ENCODE measurements at places on chromosomes 6 and 20.
A peak's percentile ranks its signal among the peaks of the same experiment; 100 is the strongest.

DNA sequence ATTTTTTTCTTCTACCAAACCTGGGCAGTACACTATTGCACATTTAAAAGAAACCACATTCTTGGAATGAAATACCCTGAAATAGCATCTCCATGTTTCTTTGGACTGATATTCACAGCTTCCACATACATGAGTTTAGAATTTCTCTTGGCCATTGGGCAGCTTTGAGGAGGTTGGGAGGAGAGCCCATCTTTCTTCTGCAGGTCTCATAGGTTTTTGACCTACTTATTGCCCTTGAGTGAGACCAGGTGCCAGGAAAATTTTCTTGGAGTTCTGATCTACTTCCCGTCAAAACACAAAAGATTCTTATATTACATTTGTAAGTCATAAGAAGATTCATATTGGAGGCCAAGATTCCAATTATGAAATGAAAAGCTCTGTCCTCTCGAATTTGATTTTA lies 212.0 kb downstream of the IBTK start:
- DNase-seq: no peak

DNA sequence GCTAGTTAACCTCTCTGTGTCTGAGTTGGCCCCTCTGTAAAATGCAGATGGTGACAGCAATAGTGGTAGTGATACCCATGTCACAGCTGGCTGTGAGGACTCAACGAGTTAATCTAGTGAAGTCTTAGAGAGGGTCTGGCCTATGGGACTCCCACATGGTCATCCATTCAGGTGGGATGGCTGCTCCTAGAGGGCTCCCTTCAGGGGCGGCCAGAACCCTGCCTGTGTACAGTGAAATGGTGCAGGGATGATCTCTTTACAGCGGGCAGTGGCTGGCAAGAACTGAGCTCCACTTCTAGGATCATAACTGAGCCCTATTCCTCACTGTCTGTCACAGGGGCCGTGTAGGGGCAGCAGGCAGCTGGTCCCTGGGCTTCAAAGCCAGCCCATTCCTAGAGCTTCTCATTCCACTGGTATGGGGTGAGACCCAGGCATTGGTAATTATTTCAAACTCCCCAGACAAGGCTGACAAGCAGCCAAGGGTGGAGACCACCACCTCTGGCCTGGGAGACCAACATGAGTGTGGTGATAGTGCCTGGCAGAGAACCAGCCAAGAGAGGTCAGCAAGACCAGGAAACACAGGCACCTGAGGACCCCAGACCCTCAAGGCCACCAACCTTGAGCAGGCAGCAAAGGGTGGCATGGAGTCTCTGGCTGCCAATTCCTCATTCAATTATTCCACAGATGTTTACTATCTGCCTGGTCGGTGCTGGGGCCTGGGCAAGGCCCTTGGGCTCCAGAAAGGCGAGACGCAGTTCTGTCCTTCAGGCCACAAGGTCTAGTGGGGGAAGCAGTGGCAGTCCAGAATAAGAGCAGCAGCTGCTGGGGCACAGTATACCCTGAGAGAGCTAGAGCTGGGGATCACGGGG lies 103.4 kb downstream of the MRPL14 start:
- DNase-seq: no peak

- no peak for DNase-seq
Observed at GRCh38 chr6:25122622-25123237, 156.4 kb upstream of the CARMIL1 start.

DNA sequence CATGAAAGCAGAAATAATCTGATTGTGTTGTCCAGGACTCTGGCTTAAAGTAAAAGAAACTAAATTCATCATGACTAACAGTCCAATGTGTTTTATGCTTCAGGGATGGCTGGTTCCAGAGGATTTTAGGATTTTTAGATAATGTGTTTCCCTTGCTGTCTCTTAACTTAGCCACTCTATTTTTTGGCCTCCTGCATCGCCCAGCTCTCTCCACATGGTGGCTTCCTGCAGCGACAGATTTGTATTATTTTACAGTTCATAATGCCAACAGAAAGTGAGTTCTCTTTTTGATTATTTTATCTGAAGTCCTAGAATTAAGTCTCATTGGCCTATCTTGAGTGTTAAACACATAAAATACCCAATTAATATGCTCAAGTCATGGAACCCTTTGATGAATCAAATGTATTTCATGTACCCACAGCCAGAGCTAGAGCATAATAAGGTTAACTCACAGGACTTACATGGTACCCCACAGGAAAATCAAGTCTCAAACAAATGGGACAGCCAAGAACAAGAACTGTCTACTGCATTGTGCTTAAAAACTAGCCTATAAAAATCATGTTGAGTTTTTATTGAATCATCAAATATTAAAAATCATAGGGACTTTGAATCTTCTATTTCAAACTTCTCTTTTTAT lies 582.5 kb downstream of the DOK5 start:
- DNase-seq: no peak

DNA sequence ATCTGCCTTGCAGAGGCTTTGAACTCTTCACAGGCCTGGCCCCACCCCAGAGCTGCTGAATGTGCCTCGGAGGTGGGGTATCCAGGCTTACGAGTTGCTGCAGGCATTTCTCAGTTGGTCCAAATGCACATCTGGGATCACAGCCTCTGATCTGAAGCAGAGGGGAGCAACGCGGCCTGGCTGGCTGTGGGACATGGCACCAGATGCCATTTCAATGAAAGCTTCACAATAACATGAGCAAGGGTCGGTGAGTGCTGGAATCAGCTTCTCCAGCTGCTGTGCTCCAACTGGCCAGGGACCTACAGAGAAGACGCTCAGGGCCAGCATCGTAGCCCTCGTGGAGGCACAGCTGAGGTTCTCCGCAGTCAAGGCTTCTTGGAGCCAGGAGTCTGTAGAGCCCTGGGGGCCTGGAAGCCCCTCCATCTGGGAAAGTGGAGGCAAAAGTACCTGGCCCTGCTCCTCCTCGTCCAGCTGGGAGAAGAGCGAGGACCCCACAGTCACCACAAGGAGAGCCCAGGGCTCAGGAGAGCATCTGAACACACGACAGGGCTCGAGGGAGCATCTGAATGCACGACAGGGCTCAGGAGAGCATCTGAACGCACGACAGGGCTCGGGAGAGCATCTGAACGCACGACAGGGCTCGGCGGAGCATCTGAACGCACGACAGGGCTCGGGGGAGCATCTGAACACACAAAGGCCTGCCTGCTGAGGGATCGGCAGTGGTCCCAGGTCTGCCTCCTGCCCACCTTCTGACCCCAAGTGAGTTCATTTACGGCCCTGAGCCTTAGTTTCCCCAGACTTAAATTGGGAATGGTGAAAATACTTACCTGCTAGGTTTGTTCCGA lies 165.2 kb downstream of the DLL1 start:
- DNase-seq: no peak

DNA sequence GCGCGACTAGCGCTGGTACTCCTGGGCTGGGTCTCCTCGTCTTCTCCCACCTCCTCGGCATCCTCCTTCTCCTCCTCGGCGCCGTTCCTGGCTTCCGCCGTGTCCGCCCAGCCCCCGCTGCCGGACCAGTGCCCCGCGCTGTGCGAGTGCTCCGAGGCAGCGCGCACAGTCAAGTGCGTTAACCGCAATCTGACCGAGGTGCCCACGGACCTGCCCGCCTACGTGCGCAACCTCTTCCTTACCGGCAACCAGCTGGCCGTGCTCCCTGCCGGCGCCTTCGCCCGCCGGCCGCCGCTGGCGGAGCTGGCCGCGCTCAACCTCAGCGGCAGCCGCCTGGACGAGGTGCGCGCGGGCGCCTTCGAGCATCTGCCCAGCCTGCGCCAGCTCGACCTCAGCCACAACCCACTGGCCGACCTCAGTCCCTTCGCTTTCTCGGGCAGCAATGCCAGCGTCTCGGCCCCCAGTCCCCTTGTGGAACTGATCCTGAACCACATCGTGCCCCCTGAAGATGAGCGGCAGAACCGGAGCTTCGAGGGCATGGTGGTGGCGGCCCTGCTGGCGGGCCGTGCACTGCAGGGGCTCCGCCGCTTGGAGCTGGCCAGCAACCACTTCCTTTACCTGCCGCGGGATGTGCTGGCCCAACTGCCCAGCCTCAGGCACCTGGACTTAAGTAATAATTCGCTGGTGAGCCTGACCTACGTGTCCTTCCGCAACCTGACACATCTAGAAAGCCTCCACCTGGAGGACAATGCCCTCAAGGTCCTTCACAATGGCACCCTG lies 1.6 kb downstream of the TPBG start:
- no peak for DNase-seq

DNA sequence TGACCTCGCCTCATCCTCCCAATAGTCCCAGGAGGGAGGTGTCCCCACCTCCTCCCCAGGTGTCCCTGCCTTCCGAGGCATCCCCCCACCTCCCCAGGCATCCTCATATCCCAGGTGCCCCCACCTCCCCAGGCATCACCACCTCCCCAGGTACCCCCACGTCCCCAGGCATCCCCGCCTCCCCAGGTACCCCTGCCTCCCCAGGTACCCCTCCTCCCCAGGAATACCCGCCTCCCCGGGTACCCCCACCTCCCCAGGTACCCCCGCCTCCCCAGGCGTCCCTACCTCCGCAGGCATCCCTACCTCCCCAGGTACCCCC lies 198.9 kb downstream of the SYNDIG1 start:
- DNase-seq: no peak

DNA sequence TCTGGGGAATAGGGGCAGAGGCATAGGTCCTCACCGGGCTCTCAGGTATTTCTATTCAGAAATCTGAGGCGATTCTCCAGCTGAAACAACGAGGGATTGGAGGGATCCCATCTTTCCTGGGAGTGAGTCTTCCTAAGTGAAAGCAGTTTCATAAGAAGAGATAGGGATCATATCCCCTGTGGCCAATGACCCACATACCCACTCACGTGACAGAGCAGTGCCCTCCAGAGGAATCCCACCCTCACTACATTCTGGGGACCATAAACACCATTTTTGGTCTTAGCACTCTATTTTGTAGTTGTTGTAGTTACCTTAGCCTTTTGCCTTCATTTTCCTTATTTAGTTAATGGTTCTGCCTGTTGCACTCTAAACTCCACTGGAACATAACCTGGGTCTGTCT lies 121.1 kb downstream of the GPR63 start:
- no peak for DNase-seq

GRCh38 chr20:48921168-48921882 lies at the start of gene ARFGEF2:
Gene ARFGEF2, plus strand, starts transcription at chr20:48921711. Its CDS starts 179 bp downstream, at chr20:48921890.
- DNase-seq: peak; percentile 83

DNA sequence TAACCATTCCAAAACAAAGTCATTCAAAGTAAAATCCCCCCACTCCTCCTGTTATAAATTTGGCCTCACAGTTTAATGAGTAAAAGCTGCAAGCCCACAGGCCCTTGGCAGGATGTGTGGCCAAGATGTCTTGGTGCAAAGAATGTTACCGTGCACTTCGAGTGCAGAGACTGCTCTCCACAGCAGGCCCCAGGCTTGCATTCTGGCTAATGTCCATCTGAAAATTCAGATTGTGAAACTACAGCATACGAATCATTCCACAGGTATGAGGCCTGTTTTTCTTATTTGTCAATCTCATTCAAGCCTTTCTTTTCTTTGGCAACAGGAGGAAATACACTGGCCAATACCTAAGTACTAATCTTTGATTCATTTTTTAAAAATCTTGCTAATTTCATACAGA lies 7.1 kb downstream of the RPS6KA2 start:
- DNase-seq: no peak

- no peak for DNase-seq
Observed at GRCh38 chr6:115891111-115891669, 169.5 kb downstream of the FRK start.

DNA sequence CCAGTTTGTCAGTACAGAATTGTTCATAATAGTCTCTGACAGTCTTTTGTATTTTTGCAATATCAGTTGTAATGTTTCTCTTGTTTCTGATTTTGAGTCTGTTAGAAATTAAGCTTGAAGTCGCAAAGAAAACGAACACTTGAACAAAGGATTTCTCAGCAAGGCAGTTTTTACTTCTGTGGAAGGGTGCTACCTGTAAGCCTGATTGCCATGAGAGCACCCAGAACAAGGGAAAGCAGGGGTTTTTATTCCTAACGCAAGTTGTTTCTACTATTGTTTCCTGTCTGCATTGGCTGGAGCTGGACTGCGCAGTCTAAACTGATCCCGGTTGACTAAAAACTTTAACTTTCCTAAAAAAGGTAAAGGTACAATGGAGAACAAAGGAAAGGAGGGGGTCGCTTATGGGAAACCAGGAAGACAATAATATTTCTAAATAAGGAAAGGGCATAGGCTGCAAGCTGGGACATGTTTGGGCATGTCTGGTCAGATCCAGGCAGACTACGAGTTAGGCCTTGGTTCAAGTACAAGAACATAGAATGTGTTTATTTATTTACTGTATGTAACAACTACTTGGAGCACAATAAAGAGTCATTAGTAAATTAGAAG lies 28.5 kb downstream of the HLA-B start:
- no peak for DNase-seq

DNA sequence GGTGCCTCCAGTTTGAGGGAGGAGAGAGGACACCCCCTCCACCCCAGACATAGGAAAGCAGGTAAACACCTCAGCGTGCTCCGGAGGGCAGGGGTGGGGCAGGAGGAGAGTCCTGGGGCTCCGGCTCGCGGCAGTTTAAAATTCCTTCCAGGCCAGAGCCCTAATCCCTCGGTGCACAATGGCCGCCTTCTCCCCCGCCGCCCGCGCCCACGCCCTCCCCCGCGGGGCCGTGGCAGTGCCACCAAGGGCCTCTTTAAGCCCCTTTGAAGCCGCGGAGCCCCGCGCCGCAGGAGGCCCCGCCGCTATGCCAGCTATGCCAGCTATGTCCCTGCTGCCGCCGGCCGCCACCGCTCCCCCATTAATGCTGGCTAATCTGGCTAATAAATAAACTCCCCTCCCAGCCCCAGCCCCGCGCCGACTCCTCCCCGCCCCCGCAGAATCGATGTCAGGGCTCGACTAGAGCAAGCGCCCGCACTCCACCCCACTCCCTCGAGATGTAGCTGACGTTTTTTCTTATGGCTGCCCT lies 125.1 kb downstream of the MRPL14 start:
- DNase-seq: peak; percentile 13

- peak; percentile 50 for DNase-seq
Observed at GRCh38 chr6:37048851-37049757, 43.6 kb downstream of the FGD2 start.

DNA sequence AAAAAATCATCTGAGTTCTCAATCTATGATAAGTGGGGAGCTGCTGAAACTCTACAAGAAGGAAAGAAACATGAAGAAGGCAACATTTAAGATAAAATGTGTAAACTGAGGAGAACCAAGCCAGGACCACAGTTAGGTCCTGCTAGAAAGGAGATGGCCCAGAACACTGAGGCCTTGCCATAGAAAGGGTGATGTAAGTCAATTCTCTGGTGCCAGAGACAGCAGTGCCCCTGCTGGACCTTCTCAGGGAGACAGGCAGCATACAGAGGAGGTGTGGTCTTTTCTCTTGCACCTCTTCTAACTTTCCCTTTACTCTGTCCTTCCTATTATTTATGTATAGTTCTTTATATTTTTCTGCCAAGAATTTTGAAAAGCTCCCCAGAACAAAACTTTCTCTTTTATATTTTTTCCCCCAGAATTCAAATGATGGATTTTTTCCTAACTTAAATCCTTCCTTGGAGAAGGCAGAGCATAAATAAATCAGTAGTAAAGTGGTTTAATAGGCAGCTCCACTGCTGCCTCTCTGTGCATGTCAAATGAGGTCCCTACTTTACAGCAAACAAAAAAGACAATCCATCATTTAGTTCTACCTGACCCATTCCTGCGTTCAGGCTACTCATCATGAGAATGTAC lies 9.0 kb downstream of the UQCC2 start:
- DNase-seq: no peak
